T-helper 17 cell (primary cell): ENCODE measurements at places on chromosomes 16 and 17. TPM values are rescaled to one million over a fixed set of nuclear protein-coding genes. Genes with fewer than 3 reads are reported as not detected.
A peak's percentile ranks its signal among the peaks of the same experiment; 100 is the strongest.

Gene LITAFD
- total RNA-seq: not detected

DNA sequence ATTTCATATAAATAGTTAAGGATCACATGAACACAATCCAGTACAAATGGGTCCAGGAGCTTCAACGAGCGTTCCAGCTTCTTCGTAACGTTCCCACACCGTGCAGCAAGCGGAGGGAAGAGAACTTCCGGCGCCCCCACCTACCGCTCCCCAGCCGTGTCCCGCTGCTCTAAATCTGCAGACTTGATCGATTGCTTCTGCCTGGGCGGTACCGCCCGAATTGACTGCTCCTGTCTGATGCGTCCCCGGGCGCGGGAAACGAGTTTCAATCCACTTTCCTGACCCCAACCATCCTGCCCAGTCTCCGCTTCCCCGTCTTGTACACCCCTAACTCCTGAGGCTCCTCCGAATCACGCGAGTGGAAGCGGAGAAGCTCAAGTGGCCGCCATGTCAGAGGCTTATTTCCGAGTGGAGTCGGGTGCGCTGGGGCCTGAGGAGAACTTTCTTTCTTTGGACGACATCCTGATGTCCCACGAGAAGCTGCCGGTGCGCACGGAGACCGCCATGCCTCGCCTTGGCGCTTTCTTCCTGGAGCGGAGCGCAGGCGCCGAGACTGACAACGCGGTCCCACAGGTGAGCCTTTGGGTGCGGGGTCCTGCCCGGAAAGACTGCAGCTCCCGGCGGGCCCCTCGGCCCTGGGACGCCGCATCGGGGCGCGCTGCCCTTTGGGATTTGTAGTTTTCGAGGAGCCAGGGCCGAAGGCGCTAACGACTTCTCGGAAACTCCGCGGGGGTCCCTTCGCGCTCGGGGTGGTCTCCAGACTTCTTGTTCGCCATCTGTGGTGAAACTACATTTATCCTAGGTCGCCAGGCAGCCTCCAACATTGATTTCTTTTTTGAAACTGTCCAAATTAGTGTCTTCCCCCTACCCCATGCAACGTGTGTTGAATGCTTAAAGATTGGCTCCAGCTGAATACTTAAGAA, at the start of gene GINS3:
Gene GINS3 (plus strand): TSS at position 257 of the 923 bp plus-strand sequence. CDS start 131 bp downstream, at position 388.
- H3K4me1 ChIP-seq: peaks cover 5% of the 10 kb centered on the region
- H3K27me3 ChIP-seq: no peaks in the 10 kb centered on the region
- peaks cover 3% of the 10 kb centered on the region for H3K36me3 ChIP-seq
- H3K4me3 ChIP-seq: peak within 1 kb of the TSS; percentile 98

DNA sequence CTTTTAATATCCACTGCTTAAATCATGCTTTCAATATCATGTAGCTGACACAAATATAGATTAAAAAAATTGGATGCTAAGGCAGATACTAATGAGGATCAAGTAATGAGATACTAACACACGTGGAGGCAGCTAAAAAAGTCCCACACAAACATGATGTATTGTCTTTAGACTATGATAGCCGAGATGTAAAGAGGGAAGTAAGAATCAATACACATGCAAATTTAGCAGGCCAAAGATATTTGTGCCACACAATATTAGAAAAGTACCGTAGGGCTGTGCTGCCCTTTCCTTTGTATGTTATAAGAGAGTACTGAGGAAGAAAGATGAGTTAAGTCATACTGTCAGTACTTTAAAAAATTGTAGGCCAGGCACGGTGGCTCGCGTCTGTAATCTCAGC, 51.4 kb upstream of the STAC2 start:
- H3K4me1 ChIP-seq: no peaks in the 10 kb centered on the region
- no peaks in the 10 kb centered on the region for H3K36me3 ChIP-seq
- H3K4me3 ChIP-seq: no peak overlapping the region
- H3K27ac ChIP-seq: no peak overlapping the region

- H3K27ac ChIP-seq: peak overlapping the region; percentile 37
- peaks cover 14% of the 10 kb centered on the region for H3K4me1 ChIP-seq
- no peak for DNase-seq
- no peaks in the 10 kb centered on the region for H3K27me3 ChIP-seq
- peaks cover 5% of the 10 kb centered on the region for H3K36me3 ChIP-seq
- no peak overlapping the region for H3K4me3 ChIP-seq
These were observed 293.4 kb downstream of the XYLT1 start for GRCh38 chr16:17177242-17177958.

DNA sequence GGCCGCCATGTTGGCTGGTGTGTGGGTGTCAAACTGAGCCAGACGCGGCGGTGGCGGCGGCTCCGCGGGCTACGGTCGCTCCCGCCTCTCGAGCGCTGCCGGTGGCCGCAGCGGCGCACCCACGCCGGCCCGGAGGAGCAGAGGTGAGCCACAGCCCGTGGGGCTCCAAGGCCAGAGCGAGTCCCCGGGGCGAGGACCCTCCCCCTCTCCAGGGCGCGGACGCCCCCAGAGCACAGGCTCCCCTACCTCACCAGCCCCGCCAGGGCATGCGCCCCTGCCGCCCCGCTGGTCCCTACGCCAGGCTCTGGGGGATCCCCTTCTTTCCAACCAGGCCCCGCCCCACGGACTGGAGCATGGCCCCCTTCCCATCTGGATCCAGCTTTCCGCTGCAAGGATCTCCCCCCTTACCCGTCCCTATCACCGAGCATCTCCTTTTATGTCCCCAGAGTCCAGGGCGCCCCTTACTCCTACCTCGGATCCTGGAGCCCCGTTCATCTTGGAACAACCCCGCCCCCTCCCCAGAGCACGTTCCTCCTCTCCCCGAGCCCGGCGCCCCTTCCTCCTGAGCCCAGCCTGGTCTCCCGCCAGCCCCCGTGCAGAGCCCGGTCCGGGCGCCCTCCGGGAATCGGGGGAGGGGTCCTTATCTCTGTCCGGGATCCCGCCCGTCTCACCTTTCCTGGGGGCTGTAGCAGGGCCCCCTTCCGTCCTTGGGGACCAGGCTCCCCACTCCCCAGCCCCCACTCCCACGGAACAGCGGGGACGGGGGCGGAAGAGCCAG, 412 bp downstream of the EPN2 start:
- peaks cover 3% of the 10 kb centered on the region for H3K4me1 ChIP-seq
- H3K4me3 ChIP-seq: peak overlapping the region; percentile 91
- H3K27me3 ChIP-seq: no peaks in the 10 kb centered on the region
- peak; percentile 14 for DNase-seq
